ENCODE measurements at places on chromosomes 5 and 9.
A peak's percentile ranks its signal among the peaks of the same experiment; 100 is the strongest.

DNA sequence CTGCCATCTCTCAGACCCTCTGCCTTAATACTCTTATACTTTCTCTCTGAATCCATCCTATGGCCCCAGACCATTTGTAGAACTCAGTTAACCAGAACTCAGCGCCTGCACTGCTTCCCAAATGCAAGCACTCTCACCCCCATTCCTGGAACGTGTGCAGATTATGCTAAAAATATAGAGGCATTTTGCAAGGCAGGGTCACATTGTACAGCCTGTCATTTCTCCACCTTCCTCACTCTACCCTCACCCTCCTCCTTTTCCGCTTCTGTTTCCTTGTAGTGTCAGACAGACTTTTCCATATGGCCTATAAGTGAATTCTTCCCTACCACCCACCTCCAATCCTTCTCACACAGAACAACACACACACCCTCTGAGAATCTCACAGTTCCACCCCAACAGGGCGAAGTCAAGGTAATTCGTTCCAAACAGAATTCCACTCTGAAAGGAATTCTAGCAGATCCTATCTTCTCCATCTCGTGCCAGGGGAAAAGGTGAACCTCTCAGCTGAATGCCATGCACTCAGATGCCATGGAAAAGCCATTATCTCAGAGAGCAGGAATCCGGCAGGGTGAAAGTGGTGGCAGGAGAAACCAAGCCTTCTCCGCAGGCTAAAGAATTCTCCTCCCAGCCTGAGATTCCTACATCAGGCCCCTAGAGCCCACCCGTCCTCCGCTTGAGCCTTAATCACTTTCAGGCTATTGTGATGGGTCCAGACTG, 25.3 kb downstream of the GGTA1 start:
- DNase-seq: no peak

- no peak for DNase-seq
Measured at GRCh38 chr9:21580636-21581378, 98.7 kb upstream of the IFNE start.

GRCh38 chr5:92353107-92354030, 970.3 kb upstream of the ARRDC3 start:
- DNase-seq: no peak

GRCh38 chr5:131270809-131271208, 7.0 kb downstream of the CDC42SE2 start:
- no peak for DNase-seq

DNA sequence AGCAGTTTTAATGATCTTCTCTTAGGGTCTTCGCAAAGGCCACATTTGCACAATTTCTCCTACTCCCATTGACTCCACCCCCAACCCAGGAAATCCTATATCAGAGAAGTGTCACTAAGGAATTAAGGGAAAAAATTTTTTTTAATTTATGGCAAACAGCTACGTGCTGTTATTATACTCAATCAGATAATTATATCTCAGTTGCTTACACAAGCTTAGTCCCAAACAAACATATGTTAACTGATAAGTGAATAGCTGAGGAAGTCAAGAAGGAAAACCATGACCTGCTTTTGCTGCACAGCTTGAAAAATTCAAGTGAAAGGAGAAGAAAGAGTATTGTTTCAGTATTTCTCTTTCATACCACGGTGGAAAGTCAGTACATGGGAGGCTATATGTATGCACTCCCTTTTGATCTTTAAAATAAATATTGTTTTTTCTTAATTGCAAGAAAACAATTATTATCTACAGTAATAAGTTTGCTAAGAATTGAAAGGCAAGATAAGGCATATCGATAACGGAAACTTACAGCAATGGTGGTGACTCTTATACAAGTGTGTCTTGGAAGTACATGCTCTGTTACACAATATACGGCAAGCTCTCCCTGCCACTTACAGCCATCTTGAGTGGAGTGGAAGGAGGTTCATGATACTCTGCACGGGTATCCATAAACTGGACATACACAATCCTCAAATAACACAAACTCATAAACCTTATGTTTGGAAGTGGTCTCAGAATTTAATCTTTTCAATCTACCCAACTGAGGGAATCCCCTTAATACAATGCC, 167.9 kb upstream of the FREM1 start:
- DNase-seq: no peak

DNA sequence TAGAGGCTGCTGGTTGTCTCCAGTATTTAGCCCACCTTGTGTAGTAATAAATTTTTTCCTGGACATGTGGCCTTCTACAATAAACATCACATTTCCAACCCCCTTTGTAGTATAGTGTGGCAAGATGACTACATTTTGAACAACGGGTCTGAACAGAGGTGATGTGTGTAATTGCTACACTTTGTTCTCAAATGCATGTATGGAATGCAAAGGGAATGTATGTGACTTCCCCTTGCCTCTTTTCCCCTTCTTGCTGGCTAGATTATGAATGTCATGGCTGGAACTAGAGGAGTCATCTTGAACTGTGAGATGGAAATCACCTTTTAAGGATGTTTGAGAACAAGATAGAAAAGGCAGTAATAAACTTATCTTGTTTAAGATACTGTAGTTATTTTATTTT, 54.5 kb downstream of the PRR16 start:
- DNase-seq: no peak

DNA sequence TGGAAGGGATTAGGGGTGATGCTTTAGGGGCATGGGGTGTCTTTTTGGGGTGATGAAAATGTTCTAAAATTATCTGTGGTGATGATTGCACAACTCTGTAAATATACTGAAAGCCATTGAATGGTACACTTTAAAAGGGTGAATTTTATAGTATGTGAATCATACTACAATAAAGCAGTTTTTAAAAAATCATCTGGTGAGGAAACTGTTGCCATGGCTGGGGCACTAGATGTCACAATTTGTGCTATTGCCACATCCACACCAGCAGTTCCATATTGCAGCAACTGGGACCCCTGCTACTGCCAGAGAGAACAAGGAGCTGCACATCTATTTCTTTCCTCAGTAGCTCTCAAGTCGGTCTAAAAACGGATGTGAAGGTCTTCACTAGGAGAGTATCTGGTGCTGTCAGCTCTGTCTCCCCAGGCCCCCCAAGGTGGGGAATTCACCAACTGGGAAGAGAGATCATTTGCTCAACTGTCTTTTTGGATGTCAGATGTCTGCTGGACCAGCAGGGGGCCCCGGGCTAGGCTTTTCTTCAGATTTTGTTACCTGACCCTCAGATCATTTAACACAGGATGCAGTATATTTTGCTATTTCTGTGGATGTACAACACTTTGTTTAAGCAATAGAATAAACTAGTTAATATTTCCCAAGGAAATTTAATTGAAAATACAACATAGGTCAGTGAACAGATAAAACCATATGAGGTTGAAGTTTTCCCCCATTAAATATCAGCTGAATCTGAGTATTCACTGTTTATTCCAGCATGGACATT, 13.2 kb downstream of the CMYA5 start:
- no peak for DNase-seq

DNA sequence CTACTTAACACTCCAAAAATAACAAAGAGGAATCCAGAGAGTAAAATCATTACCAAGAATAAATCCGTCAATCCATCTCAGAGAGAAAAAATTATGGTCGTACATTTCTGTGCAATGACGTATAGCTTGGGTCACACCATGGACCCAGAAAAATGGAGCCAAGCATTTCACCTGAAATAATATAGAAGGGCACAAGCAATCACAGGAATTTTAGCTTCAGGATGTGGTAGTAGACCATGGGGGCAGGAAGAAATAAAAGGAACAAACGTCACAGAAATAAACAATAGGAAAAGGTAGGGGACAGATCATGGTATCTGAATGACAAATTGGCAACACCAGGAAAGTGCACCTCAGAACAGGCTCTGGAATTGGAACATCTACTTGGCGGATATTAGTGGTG, 231.0 kb downstream of the PLK2 start:
- DNase-seq: no peak

GRCh38 chr5:25849270-25849669, 1189.1 kb downstream of the CDH9 start:
- DNase-seq: no peak

GRCh38 chr5:543351-543750, 19.1 kb upstream of the SLC9A3 start:
- peak; percentile 4 for DNase-seq

DNA sequence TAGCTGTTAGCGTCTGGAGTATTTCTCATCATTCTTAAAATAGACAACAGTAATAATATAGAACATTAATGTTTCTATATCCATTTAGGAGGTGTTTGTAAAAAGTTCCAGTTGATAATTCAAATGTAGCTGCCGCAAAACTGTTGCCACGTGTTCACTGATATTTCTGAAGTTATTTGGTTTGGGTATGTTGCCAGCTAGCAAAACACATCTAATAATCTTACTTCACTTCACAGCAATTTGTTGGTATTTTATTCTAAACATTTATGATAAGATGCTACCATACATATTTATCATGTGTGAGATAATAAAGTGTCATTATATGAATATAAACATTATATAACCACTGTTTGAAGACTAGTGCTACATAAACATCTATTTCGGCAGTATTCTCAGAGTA, 101.6 kb downstream of the CDH12 start:
- DNase-seq: no peak

DNA sequence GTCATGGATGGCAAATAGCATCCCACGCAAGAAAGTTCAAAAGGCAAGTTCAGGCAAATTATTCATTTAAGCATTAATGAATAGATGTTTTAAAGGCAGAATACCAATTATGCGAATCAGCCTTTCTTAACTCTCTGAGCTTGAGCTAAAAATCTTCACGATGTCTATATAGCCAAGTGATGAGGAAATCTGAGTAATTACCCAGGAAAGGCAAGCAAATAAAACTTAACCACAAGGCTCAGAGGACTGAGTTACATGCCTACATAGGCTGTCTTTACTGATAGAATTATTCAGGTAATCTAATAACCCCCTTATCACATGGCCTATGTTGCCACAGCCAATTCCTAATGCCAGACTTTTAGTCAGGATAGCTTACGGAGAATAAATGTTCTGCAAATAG, 120.8 kb upstream of the MTAP start:
- no peak for DNase-seq

Measured in activated naive CD4-positive, alpha-beta T cell treated with anti-CD3 and anti-CD28 coated beads, Interleukin-2, amount 50 U/mL, for 72 hours (primary cell).